Ascending aorta (tissue), 2 donors: ENCODE measurements at places on chromosomes 6 and 20.

- DNase-seq = no peak
Measured at GRCh38 chr20:60330461-60330860, 372.2 kb downstream of the CDH26 start.

DNA sequence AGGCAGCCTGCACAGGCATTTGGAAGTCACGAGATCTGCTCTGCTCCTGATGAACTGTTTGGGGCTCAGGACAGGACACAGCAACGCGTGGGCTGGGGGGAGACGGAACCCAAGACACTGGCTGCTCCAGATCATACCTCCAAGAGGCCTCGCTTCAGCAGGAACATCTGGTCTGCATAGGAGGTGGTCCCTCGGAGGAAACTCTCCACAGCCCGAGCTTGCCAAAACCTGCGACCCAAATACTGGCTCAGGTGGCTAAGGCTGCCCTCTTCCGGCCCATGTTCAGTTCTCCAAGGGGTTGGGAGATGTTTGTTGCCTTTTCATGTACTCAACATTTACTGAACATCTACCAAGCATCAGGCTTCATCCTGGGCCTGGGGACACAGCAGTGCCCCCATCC, 51.7 kb downstream of the MYH7B start:
- DNase-seq = peak; percentile 41

GRCh38 chr20:12860619-12861247, 148.0 kb upstream of the SPTLC3 start:
- DNase-seq = no peak

- no peak for DNase-seq
Measured at GRCh38 chr6:83183082-83183828, 9.8 kb downstream of the PGM3 start.

DNA sequence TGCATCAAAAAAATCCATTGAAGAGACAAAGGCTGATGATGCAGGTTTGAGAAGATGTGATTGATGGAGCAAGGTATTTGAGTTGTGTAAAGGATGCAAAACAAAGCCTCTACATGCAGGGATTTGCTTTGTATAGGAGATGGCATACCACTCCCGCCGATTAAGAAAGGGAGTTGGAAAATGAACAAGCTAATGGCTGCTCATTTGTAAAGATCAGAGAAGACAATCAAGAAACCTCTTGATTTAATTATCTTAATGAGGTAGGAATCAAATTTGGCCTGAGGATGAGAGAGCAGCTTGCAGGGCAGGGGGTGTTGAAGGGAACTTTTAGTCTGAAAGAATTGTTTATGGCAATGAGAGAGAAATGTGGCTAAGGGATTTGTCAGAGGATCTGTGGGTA, 448.2 kb upstream of the ADGRB3 start:
- DNase-seq = no peak
